ENCODE measurements at places on chromosomes 1 and 21.
A peak's percentile ranks its signal among the peaks of the same experiment; 100 is the strongest.

GRCh38 chr1:64974288-64974825 lies 8.0 kb upstream of the JAK1 start:
- DNase-seq = no peak

GRCh38 chr1:10867914-10868598 lies 71.6 kb upstream of the CASZ1 start:
- no peak for DNase-seq

GRCh38 chr1:68322837-68323687 lies 90.7 kb upstream of the WLS start:
- DNase-seq = no peak

DNA sequence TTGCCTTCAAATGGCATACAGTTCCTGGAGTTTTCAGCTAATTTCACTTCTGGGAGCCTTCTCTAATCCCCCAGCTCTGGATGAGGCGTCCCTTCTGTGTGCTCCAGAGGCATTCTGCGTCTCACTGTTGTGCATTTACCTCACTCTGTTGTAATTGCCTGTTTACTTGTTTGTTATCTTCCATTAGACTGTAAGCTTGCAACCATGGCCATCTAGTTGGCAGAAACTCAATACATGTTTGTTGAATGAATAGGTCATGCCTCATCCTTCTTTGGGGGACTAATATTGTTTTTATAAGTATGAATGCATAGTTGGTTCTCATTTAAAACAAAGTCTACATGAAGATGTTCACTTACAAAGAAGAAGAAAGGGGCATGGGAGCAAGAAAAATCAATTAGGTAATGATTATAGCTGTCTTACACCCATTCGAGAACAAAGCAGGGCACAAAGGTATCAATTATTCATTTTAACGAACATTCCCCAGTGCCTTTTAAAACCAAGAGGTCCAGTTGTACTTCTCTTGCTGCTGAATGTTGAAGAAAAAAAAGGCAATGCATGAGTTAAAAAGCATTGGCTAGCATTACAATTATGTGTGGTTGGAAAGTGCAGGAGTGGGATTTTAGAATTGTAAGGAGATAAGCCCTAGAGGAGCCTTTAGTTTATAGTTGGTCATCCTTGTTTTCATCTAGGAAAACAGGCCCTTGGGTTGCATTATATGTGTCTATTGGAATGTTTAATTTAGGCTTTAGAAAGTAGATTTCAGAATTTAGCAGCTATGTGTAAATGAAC lies 6.0 kb downstream of the RGL1 start:
- DNase-seq = no peak

- DNase-seq = no peak
These were observed 249.4 kb downstream of the PLPP3 start for GRCh38 chr1:56329970-56330369.

DNA sequence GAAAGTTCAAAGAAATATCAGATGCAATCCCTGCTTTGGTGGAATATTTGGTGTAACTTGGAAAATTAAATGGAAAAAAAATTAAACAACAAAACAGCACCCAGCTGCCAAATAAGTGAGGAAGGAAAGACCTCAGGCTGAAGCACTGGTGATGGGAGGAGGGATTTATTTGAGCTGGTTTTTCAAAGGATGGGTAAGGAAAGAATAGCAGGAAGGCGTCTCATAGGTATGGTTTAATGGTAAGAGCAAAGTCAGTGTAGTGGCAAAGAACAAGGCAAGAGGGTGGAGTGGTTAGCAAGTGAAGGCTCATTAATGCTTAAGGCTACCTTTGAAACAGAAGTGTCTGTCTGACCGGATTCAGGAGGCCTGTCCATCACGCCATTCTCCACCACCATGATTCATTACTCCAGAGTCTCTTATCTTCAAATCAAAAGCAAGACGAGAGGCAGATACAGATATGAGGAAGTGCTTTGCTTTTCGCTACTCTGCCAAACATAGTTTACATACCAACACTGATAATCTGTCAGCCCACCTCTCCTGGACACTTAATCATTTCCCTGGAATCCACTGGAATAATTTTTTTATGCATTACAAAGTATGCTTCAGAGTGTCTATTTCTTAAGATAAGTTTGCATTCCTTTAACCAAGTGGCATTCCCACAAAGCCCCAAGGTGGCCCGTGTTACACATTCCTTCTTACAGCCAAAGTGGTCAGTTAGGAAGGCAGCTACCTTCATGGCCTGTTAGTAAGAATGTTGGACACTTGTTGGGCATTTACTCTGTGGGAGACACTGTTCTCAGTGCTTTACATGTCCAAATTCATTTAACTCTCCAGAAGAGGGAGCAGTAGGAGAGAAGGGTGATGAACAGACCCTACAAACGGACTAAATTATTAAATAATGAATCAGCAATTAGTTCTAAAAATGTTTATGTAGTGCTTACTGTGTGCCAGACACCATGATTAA lies 146.6 kb downstream of the ROR1 start:
- no peak for DNase-seq

- DNase-seq = no peak
These were observed 63.4 kb upstream of the RAB3GAP2 start for GRCh38 chr1:220335668-220336067.

DNA sequence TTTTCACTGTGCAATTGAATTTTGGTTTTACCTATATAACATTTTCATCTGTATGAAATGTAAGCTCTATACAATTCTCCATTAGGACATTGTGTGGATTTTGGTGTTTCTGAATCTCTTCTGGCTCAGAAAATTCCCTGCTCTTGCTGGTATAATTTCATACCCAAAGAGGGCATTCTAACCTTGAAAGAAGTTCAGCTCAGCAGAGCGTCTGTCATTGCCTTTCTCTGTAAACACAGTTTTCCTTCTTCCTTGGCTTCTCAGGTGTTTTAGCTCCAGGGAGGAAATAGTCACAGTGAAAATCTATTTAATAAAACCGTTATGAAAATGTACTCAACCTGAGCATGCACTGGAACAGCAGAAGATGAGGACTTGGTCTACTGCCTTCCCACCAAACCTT lies 16.0 kb downstream of the DISC1 start:
- DNase-seq = no peak

DNA sequence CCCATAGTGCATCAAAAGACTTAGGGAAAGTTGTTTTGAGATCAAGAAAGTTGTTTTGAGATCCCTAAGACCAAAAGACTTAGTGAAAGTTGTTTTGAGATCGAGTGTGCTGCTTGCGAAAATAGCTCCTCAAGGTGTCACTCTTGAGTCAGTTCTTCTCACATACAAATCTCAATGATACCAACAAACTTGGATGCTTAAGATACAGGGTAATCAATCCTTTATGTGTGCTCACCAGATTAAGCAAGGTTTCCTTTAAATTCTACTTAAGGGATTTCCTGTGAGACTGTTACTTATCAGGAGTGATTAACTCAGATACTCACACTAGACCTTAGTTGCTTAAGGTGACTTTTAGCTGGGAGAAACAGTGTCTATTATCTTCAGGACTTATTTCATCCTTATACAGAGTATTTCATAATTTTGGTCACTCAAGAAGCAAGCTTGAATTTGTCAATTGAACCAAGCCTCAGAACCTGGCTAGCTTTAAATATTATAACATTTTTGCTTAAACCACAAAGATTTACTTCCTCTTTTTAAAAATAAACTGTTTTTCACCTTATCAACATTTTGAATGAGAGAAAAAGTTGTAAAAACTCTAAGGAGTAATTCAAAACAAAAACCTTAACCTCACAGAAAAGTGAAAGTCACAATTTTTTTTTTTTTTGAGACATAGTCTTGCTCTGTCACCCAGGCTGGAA lies 8.0 kb upstream of the RLF start:
- DNase-seq = peak; percentile 39

GRCh38 chr1:113783254-113784103 lies 24.2 kb upstream of the PHTF1 start:
- DNase-seq = no peak

GRCh38 chr1:40042341-40042740 lies 1.8 kb downstream of the CAP1 start:
- DNase-seq = peak; percentile 42

- DNase-seq = no peak
These were observed 132.1 kb downstream of the TNNI3K start for GRCh38 chr1:74367175-74367813.

- DNase-seq = no peak
These were observed 37.3 kb downstream of the KCND3 start for GRCh38 chr1:111952125-111952657.

DNA sequence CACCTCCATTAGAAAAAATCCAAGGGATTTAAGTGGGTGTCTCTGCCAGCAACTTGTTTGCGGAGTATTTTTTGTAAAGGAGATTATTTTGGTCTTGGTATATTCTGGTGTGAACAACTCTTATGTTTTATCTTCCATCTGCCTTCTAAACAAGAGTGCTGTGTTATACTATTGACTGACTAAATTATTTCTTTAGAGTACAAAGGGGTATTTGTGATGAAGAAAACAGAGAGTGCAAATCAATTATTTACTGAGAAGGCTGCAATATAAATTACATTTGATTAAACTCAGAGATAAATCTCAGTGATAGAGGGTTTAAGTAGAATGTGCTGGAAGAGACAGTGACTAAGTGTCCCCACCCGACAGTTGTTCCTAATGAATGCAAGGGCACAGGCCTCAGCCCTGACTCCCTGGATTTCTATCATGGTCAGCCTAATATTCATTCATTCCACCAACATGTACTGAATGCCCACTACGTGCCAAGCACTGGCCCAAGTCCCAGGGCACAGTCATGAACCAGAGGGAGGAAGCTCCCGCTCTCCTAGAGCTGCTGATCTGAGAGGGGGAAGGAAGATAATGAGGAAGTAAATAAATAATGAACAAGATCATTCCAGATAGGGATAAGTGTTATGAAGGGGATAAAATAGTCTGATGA lies 196.9 kb upstream of the C8B start:
- DNase-seq = no peak

DNA sequence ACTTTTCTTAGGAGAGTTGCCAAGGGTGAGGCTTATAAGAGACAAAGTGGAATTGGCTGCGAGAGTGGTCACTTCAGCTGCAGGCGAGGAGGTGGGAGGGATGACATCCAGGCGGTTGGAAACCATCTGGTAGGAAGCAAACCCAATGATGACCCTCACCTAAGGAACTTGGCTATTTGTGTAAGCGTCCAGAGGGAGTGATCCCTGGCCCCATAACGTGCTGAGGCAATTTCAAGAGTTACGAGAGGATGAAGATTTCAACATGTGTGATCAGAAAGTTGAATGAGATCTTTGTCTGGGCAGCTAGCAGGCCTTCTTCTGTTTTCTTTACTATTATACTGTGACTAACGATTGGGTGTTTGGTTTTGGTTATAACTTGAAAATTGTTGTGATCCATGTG lies 102.7 kb upstream of the VANGL1 start:
- DNase-seq = no peak

GRCh38 chr1:223538981-223539380 lies 126.5 kb downstream of the CAPN8 start:
- DNase-seq = no peak

DNA sequence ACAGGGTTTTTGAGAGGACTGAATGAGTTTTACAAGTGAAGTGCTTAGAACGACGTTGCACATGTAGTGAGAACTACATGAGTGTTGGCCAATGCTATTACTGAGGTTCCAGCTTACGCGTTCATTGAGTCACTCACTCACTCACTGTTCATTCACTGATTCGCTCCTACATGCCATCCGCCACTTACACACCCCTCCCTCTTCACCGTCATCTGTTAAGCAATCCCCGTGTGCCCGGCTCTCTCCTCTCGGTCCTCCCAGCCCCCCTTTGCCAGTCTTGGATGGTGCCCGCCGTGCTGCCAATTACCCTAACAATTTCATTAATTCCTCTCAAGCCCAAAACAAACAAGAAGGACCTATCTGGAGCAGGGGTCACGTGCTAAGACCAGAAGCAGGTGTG lies 27.3 kb upstream of the EPHA2 start:
- no peak for DNase-seq

DNA sequence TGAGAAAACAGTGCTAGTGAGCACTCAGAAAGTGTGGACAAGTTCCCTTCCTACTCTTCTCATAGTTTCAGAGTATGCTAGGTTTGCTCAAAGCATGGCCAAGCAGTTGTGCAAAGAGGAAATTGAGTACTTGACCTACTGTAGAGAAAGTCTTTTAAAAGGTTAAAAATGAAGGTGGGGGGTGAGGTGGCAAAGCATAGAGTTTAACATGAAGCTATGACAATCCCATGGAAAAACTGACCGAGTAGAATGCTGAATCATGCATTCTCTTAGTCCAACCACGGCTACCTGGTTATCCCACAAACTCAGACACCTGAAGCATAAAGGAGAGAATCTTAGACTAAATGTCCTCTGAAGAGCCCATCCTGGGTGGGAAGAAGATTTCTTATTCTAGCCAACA lies 79.9 kb downstream of the PTPN14 start:
- no peak for DNase-seq

DNA sequence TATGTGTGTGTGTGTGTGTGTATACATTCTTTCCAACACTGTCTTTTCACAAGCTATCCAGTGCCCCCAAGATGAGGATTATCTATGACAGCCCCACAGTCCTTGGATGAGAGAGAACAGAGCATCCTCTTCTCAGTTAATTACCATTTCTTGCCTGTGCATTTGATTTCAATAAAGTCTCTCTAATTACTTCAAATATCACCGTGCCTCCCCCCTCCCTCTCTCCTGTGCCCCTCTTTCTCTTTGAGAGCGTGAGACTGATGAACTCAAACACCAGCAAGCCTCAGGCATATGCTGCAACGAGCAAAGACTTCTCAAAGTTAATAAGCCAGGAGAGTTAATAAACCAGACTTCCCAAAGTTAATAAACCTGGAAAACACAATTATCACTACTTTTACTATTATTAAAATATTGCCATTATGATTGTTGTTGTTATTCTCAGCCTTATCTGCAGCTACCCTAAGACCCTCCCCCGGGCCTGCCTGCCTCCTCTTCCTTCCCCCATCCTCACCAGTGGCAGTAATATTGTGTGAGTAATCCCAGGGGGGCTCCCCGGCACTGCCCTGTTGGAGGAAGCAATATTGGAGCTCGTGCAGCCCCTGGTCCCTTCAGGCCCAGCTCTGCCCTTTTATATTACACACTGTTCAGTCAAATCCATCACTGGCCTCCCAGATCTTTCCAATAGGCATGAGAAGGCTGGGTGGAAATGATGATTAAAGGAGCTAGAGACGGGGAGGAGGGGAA lies 30.9 kb downstream of the LMX1A start:
- DNase-seq = no peak

- DNase-seq = peak; percentile 80
These were observed 2.2 kb downstream of the TCEA3 start for GRCh38 chr1:23422241-23422877.

GRCh38 chr1:154765970-154766369 lies 104.1 kb downstream of the KCNN3 start:
- DNase-seq = no peak

GRCh38 chr1:224540535-224540934 lies 75.6 kb upstream of the CNIH3 start:
- DNase-seq = no peak

GRCh38 chr1:229896306-229896705 lies 170.7 kb upstream of the GALNT2 start:
- no peak for DNase-seq

DNA sequence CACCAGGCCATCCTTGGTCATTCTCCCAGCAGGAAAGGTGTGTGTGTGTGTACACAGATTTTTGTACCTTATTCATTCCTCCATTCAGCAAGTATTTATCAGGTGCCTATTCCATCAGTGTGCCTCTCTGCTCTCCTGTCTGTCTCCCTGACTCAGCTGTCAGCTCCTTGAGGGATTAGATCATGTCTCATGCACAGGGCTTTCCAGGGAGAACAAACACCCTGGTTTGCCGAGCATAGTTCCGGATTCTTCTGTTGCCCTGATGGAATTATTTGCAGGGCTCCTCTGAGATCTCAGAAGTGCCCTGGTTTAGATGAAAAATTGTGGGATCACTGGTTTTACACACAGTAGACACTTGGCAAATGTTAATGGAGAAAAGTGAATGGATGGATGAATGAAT lies 8.1 kb upstream of the SDHB start:
- DNase-seq = no peak

- DNase-seq = no peak
These were observed 8.0 kb upstream of the EYA3 start for GRCh38 chr1:28096210-28097099.
